ENCODE measurements at places on chromosomes 1 and 21. TPM values are rescaled to one million over a fixed set of nuclear protein-coding genes. Genes with fewer than 3 reads are reported as not detected.
A peak's percentile ranks its signal among the peaks of the same experiment; 100 is the strongest.

GRCh38 chr21:29340228-29340627, 41.5 kb downstream of the BACH1 start:
- no peak overlapping the region for H3K27ac ChIP-seq
- no peaks in the 10 kb centered on the region for H3K27me3 ChIP-seq
- H3K36me3 ChIP-seq, result peaks cover 4% of the 10 kb centered on the region
- no peak overlapping the region for H3K4me3 ChIP-seq
- H3K4me1 ChIP-seq, result peaks cover 4% of the 10 kb centered on the region

- H3K4me1 ChIP-seq, result peaks cover 39% of the 10 kb centered on the region
- peak overlapping the region; percentile 100 for H3K4me3 ChIP-seq
- H3K36me3 ChIP-seq, result peaks cover 6% of the 10 kb centered on the region
- H3K27ac ChIP-seq, result peak overlapping the region; percentile 55
These were observed 659 bp downstream of the AGO1 start for GRCh38 chr1:35883635-35884101.

DNA sequence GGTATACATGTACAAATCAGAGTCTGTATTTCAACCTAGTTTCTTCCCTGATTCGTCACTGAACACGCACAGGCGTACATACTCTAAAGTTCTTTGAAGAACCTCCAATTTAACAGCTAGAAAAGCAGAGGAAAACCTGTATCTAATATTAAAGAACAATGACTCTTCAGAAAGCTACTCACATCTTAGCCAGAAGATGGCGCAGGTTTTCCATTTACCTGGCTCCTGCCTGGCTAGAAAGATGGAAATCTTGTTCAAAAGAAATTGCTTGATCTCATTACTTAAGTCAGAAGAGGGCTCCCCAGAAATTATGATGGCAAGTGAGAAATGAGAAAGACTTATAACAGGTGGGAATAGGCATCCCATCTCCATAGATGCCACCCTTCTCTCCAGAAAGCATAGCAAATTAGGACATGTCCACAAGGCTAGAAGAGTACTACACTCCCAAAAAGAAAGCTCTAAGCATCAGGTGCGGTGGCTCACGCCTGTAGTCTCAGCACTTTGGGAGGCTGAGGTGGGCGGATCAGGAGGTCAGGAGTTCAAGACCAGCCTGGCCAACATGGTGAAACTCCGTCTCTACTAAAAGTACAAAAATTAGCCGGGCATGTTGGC, 19.0 kb upstream of the L1TD1 start:
- H3K27ac ChIP-seq, result no peak overlapping the region
- H3K27me3 ChIP-seq, result no peaks in the 10 kb centered on the region
- DNase-seq, result peak; percentile 22
- no peak overlapping the region for H3K4me3 ChIP-seq

GRCh38 chr1:35532497-35533223, 24.5 kb downstream of the KIAA0319L start:
- no peak for DNase-seq
- H3K4me3 ChIP-seq, result no peak overlapping the region
- no peak overlapping the region for H3K27ac ChIP-seq
- peaks cover 19% of the 10 kb centered on the region for H3K36me3 ChIP-seq
- H3K27me3 ChIP-seq, result no peaks in the 10 kb centered on the region

- no peaks in the 10 kb centered on the region for H3K27me3 ChIP-seq
- H3K27ac ChIP-seq, result no peak overlapping the region
- H3K36me3 ChIP-seq, result no peaks in the 10 kb centered on the region
- H3K4me1 ChIP-seq, result no peaks in the 10 kb centered on the region
- DNase-seq, result no peak
- no peak overlapping the region for H3K4me3 ChIP-seq
These were observed 50.2 kb downstream of the KCNN3 start for GRCh38 chr1:154819628-154820590.

DNA sequence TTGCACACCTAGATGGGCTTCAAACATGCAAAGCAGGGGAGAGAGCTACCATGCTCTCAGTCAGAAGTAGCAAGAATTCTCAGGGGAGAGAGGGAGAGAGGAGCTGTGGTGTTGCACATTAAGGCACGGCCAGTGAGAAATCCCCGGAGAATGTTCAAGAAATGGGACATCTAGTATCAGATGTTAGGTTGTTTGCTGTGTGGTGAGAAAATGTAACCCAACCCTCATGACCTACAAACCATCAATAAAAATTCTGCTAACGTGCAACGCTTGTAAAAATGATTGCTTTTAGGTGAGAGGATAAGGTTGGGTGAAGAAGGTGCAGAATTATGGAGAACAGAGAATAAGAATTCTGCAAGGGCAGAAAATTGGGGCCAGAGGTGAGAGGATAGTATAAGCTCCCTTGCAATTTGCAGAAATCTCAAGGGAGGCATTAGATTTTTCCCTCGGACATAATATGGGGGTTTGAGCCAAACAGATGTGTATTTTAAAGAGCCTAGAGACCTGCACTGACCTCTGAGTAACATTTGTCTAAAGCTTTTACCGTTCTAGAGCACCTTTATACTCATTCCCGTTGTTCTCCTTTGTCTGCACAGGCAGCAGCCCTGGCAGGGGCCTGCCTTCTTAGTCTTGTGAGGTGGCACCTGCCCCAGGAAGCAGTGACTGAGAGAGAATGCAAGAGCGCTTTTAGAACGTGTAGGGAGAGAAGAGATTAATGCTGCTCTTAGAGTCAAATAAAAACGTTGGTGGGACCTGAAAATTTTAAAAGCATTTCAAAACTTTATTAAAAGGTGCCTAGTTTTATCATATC, 25.4 kb upstream of the KIAA0040 start:
- H3K27ac ChIP-seq, result no peak overlapping the region
- H3K27me3 ChIP-seq, result no peaks in the 10 kb centered on the region
- no peak for DNase-seq
- H3K4me3 ChIP-seq, result no peak overlapping the region
- no peaks in the 10 kb centered on the region for H3K4me1 ChIP-seq

DNA sequence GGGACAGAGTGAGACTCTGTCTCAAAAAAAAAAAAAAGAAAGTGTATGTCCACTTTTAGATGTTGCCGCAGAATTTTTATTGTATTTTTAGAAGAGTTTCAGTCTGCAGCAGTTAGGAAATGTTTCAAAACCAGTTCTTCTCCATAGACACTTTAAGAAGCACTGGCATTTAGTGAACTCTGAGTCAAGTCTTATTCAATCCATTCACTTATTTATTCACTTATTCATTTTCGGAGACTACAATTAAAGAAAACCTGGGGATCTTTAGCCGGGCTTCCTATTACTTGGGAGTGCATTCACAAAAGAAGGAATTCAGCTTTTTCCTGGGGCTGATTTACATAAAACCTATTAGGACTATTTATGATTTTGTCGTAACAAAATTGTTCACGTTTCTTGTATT, 12.3 kb downstream of the RCAN3 start:
- no peaks in the 10 kb centered on the region for H3K27me3 ChIP-seq
- peaks cover 76% of the 10 kb centered on the region for H3K4me1 ChIP-seq
- H3K4me3 ChIP-seq, result no peak overlapping the region
- peaks cover 76% of the 10 kb centered on the region for H3K36me3 ChIP-seq
- H3K27ac ChIP-seq, result no peak overlapping the region

- no peak for DNase-seq
- peaks cover 2% of the 10 kb centered on the region for H3K4me1 ChIP-seq
These were observed 27.5 kb downstream of the MAP3K21 start for GRCh38 chr1:233354983-233355382.

GRIK3 gene
- total RNA-seq, result not detected

FMO4 gene
- 0.70 TPM for total RNA-seq

ATP1A4 gene
- total RNA-seq, result not detected

CBR3 gene
- total RNA-seq, result 2.6 TPM
